ENCODE measurements at places on chromosomes 1 and 21.

GRCh38 chr1:150464422-150464826 lies 22.8 kb upstream of the TARS2 start:
- DNase-seq = no peak

DNA sequence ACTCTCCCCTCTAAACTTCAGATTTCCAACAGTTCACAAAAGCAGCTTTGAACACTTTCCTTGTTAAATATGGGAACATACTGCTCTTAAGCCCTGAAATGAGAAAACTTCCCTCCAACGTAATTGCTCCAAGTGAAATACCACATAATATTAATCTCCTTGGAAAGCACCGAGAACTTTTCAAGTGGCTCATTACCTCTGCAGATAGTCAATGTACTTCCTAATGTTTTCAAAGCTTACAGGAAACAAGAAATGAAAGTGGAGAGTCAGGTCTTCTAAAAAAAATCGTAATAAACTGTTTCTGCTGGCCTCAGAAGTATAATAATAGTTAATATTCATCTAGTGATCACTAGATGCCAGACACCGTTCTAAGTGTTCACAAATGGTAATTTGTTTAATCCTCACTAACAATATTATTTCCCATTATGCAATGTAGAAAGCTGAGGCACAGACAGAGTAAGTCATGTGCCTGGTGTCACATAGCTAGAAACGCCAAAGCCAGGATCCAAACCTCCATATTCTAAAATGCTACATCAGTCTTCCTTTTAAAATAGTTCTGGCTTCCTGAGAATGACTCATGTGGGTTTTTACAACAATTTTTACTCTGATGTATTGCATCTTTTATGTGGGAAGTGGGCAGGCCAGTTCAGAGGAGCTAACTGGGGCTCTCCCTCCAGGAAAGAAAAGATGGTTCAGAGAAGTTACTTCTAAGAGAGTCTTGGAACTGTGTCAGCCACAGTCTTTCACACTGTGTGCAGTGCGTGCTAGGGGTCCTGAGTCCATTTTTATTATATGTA lies 177.2 kb downstream of the PLPPR4 start:
- peak; percentile 63 for DNase-seq

DNA sequence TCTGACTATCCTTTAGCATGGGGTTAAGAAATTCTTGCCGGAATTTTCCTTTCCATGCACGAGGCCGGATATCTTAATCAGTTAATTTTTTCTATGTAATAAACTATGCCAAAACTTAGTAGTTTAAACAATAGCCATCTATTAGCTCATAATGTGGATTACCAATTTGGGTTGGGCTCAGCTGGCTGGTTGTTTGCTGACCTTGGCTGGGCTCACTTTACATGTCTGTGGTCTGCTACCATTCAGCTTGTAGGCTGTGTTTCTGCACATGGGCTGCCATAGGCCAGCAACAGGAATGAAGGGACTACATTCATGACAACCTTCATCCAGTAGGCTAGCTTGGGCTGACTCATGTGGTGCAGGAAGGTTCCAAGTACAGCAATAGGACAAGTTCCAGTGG lies 56.0 kb upstream of the NTPCR start:
- DNase-seq = no peak

DNA sequence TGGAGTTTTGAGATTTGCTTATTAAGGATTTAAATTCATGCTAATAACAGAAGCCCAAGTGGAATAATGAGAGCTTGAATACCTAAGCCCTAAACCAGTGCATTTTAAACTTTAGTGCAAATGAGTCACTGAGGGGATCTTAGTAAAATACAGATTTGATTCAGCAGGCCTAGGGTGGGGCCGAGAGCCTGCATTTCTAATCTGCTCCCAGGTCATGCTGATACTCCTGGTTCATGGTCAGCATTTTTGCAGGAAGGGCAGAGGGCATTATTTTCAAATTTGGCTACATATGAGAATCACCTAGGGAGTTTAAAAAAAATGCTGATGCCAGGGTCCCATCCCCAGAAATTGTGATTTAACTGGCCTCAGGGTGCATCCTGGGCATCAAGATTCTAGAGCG lies 39.3 kb downstream of the DNTTIP2 start:
- no peak for DNase-seq

GRCh38 chr1:58768191-58768731 lies 15.6 kb downstream of the JUN start:
- no peak for DNase-seq

GRCh38 chr1:224266915-224267856 lies 62.8 kb downstream of the NVL start:
- no peak for DNase-seq

DNA sequence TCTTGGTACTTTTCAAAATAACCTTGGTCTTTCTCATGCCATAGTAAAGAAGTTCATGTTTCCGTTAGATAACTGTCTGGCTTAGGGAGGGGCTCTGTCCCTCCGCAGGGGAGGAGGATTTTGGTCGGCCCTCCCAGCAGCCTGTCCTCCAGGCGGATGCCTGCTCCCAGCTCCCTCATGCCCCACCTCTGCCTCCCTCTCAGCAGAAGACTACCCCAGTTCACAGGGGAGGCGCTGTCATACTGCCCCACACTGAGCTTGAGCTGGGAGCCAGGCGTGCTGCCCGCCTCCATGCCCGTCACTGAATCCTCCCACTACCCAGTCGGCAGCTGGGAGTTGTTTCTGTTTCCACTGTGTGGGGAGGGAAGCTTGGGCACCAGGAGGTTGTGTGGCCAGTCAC lies 127.3 kb downstream of the CAMTA1 start:
- DNase-seq = no peak

Data from retinal pigment epithelial cell (primary cell).